Stimulated activated CD4-positive, alpha-beta T cell treated with anti-CD3 and anti-CD28 coated beads, TNF-alpha, amount 100 ng/mL, for 48 hours (primary cell): ENCODE measurements at places on chromosomes 6 and 20.

- no peak for DNase-seq
Observed at GRCh38 chr6:133275213-133275612, 34.1 kb downstream of the EYA4 start.

DNA sequence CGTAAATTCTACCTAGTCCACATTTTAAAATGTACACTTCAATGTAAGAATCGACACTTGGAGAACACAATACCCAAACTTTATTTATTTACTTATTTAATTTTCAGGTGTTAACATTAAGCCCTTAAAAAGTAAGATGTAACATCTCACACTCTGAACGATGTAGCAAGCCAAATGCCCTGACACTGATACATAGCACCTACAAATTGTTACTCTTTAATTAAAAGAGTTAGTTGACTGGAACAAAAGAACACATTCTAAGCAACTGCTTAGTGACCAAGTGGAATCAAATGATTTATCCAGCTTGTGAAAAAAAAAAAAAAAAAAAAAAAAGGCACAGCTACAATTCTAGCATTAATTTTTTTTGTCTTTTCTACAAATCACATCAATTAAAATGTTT lies 292.1 kb upstream of the THEMIS start:
- DNase-seq, result no peak

DNA sequence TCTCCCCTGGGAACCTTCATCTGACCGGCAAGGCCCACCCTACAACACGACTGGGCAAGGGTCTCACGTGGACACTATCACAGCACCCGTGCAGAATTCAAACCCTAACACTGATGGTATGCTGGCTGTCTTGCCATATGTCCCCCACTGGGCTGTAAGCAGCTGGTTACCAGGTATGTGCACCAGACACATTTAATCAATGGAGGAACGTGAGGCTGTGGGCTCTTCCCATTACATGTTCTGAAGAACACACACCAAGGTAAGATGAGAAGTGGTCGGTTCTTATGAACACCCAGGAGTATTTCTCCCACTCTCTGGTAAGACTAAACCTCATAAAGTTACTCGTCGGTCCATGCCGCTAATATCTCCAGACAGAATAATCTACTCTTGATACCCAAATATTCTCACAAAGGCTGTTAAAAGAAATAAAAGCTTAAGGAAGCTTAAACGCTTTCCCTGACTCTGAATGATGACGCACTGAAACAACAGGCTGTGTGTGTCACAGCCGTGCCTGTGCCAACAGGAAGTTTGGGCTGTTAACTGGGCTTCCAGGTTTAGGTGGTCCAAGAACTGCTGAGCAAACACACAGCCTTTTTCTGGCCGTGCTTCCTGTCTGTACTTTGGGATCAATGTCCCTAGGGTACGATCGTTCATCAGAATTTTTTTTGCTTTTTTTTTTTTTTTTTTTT lies 75.3 kb downstream of the SLC23A2 start:
- DNase-seq, result no peak

- DNase-seq, result no peak
Observed at GRCh38 chr6:136113736-136114173, 136.4 kb downstream of the MTFR2 start.

- DNase-seq, result no peak
Observed at GRCh38 chr6:116511424-116512110, at the start of gene CALHM5. Gene CALHM5, plus strand, starts transcription at chr6:116511639. Its CDS starts 58 bp downstream, at chr6:116511697.

- no peak for DNase-seq
Observed at GRCh38 chr20:23971310-23971709, 17.3 kb downstream of the GGTLC1 start.
